ENCODE measurements at places on chromosomes 5 and 9.

- no peak for DNase-seq
Measured at GRCh38 chr9:72583370-72583769, 62.0 kb downstream of the TMC1 start.

- no peak for DNase-seq
Measured at GRCh38 chr5:10162468-10162867, 87.2 kb downstream of the ATPSCKMT start.

- no peak for DNase-seq
Measured at GRCh38 chr5:157669701-157670097, 1.6 kb upstream of the C5orf52 start.

DNA sequence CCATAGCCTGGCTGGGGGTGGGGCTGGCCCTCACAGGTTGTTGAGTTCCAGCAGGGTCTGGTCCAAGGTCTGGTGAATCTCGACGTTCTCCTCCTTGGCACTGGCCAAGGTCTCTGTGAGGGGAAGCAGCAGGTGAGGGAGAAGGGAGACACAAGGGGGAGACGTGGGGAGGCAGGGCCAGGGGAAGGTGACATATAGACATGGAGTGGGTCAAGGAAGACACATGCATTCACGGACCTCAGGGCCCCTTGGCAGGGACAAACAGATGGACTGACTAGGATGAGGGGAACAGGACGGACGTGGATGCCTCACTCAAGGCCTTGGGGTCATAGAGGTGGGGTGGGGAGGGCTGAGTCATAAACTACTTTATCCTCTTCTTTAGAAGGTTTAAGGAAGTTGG, 7.7 kb downstream of the TPM2 start:
- DNase-seq, result no peak

GRCh38 chr5:173302546-173303155, 25.6 kb downstream of the STC2 start:
- DNase-seq, result no peak

- DNase-seq, result no peak
Measured at GRCh38 chr9:130182381-130182909, 10.2 kb downstream of the NCS1 start.

DNA sequence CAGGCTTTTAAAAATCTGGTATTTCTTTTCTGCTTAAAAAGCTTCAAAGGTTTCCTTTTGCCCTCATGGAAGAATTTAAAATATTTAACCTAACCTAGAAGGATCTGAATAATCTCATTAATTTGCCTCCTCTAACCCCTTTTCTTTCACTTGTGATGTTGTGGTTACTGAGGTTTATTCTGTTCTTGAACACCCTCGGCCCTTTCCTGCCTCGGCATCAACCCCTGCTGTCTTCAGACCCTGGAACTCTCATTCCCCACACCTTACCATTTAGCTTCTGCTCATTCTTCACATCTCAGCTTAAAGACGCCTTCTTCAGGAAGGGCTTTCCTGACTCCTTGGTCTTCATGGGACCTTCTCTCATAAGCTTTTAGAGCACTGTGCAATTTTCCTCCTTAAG, 131.4 kb upstream of the MAN2A1 start:
- no peak for DNase-seq

- DNase-seq, result no peak
Measured at GRCh38 chr9:114824110-114824509, 18.3 kb upstream of the TNFSF15 start.

- no peak for DNase-seq
Measured at GRCh38 chr5:132358775-132359174, 10.7 kb upstream of the SLC22A5 start.

GRCh38 chr5:162410365-162410764, 342.8 kb downstream of the GABRG2 start:
- DNase-seq, result no peak

DNA sequence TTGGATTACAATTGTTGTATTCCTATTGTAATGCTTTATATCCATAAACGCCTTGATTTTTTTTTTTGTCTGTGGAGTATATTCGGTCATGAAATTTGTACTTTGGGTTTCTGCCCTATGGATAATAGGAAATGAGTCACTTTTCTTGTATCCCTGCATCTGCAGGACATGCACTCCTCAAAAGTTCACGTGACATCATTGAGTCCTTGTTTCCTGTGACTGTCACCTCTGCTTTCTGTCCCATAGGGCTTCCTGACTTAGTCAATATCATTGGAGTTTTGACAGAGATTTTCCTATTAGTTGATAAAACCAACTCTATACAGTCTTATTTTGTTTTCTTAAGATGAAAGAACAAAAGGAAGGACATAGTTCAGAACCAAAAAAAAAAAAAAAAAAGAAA, 356.3 kb downstream of the MAT2B start:
- DNase-seq, result no peak

DNA sequence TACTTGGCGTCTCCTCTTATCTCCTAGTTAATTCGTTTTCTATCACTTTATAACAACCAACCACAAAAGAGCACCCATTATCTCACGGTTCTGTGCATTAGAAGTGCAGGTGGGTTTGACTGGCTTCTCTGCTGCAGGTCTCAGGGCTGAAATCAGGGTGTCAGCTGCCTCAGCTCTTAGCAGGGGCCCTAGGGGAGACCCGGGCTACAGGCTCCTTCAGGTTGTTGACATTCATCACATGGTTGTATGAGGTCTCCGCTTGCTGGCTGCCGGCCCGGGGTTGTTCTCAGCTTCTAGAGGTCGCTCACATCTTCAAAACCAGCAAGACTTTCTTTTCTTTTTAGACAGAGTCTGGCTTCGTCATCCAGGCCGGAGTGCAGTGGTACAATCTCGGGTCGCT, 2.9 kb upstream of the ZMYND19 start:
- no peak for DNase-seq

- DNase-seq, result no peak
Measured at GRCh38 chr9:3823842-3824475, 298.2 kb upstream of the RFX3 start.

GRCh38 chr5:95973793-95974325, 12.2 kb upstream of the ELL2 start:
- no peak for DNase-seq

GRCh38 chr5:180717989-180718388, 21.9 kb downstream of the OR2Y1 start:
- DNase-seq, result no peak

- no peak for DNase-seq
Measured at GRCh38 chr9:8430945-8431344, 631.4 kb upstream of the DMAC1 start.

GRCh38 chr9:133201424-133202144, 7.5 kb downstream of the OBP2B start:
- no peak for DNase-seq

DNA sequence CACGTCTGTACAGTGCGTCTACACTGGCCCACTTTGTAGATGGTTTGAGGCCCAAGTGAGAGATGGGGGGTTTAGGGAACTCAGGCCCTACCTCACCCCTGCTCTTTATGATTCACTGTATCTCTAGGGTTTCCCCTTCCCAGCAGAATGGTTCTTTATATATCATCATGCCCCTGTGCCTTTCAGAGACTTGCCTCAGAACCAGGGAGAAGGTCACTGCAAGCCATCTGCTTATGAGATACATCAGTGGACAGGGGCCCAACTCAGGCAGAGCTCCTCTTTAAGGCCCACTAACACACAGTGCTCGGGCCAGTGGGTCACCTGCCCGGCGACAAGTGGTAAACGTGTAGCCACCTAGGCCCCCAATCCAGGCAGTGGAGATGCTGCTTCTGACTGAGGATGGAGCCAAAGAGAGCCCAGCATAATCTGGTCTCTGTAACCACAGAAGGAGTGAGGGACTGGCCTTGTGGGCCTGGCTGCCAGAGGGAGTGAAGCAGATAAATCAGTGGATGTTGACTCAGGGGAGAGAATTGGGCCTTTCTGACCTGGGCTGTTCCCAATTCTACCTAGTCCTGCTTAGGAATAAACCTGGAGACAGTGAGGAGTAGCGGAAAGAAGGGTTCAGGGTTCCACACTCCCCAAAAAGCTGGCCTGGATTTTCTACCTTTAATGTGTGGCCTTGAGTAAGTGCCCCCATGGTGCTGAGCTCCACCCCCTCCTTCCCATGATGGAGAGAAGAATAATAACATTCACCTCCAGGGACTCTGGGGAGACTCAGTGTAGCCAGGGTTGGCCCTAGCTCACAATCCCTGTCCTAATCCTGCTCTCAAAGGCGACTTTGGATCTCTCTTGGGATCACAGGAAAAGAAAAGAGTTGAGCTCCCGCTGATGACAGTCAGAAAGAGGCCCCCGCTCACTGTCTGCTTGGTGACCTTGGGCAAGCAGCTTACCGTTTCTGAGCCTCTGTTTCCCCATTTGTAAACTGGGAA, 2.8 kb upstream of the DUSP1 start:
- no peak for DNase-seq

- no peak for DNase-seq
Measured at GRCh38 chr5:111127453-111128195, 35.5 kb downstream of the WDR36 start.

DNA sequence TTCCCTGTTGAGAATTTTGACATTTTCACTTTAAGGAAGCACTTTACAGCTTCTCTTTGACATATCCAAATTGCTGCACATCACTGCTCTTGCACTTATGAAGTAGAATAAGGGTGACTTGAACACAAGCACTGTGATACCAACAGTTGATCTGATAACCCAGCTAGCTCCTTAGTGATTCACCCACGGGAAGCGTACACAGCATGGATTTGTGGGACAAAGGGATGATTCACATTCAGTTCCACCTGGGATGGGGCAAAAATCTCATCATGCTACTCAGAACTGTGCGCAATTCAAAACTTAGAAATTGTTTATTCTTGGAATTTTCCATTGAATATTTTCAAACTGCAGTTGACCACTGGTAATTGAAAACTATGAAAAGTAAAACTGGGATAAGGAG, 1565.5 kb upstream of the CDH9 start:
- no peak for DNase-seq

- peak; percentile 29 for DNase-seq
Measured at GRCh38 chr5:140157032-140157781, 17.8 kb upstream of the CYSTM1 start.

DNA sequence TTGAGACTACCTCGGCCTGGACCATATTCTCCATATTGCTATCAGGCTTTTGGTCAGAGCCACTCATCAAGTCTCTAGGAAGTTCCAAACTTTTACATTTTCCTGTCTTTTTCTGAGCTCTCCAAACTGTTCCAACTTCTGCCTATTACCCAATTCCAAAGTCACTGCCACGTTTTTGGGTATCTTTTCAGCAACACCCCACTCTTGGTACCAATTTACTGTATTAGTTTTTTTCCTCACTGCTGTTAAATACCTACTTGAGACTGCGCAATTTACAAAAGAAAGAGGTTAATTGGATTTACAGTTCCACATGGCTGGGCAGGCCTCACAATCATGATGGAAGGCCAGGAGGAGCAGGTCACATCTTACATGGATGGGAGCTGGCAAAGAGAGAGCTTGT, 507.8 kb upstream of the ZNF608 start:
- DNase-seq, result no peak

GRCh38 chr9:108755979-108756378, 99.8 kb downstream of the ACTL7B start:
- DNase-seq, result no peak

DNA sequence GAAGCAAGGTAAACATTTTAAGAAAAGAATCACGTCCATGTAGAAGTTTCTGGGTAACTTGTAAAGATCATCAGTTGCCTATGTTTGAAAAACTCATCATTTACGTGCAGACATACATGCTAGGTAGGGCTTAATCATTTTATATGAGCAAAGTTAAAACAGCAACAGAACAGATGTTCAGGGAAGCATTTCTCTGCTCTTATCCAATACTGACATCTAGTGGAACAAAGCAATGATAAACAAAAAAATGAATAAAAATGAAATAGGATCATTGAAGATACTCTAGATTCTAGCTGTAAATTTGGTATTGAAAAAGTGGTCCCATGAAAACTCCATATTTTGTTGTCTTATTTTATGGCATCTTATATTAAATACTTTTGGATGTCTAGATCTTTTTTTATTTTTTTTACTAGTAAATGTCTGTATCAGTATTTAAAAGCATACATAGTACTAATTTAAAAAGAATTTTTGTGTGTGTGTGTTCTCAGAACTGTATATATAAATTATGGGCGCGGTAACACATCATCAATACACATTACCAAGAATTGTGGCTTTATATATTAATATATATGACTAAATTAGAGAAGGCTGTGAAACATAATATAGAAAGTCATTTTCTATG, 1050.2 kb downstream of the CDH12 start:
- DNase-seq, result no peak

DNA sequence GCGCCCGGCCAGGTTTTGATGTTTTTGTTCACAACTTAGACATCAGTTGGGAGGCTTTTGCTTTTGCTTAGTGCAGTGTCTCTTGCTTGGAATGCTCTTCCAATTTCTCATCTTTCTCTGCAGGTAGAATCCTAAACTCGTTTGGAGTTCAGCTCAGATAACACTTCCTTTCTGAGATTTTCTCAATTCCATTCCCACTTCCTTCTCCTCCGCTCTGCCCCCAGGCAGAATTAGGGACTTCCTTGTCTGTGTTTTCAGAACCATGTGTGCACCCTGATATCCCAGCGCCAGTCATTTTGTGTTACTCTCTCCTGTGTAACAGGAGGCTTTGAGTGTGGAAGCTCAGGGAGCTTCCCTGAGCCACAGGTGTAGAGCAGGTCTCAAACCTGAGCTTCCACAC, 171.0 kb downstream of the INSYN2B start:
- DNase-seq, result no peak

DNA sequence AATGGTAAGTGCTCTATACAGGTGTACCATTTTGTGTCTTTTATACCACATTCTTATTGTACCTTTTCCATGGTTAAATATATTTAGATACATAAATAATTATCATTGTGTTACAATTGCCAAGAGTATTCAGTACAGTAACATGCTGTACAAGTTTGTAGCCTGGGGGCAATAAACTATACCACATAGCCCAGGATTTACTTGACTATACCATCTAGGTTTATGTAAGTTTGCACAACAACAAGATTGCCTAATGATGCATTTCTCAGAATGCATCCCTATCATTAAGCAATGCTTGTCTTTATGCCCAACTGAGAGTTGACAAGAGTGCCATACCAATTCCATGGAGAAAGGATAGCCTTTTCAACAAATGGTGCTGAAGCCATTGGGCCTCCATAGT, 136.7 kb upstream of the PJA2 start:
- no peak for DNase-seq

DNA sequence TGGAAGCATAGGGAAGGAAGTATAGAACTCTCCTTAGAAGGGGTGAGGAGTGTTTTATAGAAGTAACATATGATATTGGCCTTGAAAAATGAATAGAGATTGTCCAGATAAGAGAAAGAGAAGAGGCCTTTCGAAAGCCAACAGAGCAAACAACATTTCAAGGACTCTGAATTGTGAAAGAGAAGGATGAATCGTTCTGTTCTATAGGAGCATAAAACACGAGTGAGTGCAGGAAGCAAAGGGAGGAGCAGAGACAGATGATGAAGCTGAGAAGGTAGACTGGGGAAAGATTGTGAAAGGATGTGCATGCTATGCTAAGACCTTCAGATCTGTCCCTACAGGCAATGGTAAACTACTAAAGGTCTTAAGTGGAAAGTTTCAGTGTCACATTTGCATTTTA, 271.0 kb downstream of the TMEM161B start:
- DNase-seq, result no peak

DNA sequence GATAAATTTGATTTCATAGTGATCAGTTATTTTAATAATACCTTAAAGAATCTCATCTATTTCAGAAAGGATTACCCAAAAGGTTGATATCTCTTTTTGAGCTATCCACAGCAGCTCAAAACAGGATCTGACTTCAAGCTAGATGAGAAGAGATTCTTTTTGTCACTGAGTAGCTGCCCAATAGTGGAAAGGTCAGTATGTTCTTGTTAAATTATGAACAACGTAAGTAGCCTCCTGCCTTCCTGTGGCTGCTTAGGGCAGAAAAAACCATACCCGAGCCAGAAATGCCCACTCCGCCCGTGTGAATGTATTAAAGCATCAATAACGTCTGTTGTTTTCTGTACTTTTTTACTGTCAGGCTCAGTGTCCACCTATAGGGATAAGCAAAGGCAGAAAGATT, 51.3 kb upstream of the PRUNE2 start:
- no peak for DNase-seq
